ENCODE measurements at places on chromosomes 16 and 17.

GRCh38 chr17:6706996-6707395, 6.2 kb downstream of the SLC13A5 start:
- DNase-seq: no peak

DNA sequence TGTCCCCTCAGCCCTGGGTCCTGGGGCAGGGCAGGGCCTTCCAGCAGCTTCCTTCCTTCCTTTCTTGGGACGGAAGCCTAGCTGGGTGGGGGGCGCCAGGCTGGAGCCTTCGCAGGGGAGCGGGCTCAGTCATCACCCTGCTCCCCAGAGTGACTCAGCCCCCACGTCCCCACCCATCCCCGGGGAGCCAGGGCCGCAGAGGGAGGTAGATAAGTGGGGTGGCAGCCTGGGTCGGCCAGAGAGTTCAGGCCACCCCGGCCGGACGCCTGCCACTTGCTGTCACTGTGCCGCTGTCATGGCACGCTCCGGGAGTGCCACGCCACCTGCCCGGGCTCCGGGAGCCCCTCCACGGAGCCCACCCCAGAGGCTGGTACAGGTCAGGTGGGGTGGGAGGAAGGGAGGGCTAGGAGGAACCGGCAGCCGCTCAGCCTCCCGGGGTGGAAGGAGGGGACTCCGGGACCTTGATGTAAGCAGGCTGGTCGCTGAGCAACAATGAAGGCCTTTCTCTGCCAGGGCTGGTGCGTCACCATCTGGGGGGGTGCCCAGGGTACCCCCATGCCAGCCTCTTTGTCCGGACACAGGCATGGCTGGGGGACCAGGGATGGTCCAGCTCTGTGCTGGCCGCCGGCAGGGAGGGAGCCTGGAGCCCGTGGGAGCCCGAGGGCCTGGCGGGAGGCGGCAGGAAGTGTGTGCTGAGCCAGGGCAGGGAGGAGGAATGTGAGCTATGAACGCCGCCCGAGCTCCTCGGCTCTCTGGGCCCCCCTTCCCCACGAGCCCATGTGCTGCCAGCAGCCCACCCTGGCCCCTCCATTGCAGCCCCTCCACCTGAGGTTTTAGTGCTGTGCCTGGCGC, 6.6 kb downstream of the NHERF2 start:
- no peak for DNase-seq

GRCh38 chr17:17745476-17746455, 64.5 kb downstream of the RAI1 start:
- no peak for DNase-seq

DNA sequence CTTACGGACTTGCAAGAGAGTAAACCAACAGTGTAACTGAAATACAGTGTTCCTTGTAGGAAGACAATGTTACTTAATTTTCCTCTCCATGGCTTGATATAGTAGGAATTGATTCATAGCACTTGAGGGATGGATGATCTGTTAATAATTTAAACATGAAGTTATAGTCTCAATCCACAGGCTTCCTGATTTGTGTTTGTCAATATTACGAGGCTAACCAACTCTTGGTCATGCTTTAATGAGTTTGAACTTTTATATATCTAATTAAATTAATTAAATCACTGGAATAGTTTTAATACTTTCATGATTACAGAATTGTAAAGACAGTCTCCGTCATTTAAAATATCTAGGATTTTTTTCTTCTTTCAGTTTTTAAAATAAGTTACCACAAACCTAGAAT, 112.0 kb upstream of the HAS3 start:
- DNase-seq: no peak

DNA sequence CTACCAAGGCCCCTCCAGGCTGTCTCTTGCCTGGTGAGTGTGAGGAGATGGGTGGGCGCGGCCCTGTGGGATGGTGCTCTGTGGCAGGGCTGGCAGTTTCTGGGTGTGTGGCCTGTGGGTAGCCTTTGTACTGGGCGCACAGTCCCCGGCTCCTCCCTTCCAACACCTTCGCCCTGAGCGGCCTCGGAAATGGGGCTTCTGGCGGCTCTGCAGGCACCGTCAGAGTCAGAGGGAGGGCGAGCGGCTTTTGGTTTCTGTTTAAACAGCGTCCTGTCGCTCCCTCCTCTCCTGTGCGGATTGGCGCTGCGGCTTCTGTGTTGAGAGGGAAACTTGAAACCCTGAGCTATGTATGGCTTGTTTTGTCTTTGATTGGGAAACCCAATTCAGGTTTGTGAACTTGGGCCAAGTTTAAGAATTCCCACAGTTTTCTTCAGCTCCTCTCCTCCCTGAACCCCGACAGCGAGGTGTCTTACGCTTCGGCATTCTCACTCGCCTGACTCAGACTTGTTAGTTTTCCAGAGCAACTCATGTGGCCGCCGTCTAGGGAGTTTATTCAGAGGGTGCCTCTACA, 8.3 kb upstream of the ZNF750 start:
- peak; percentile 38 for DNase-seq

GRCh38 chr16:75620326-75621169, 2.5 kb downstream of the ADAT1 start:
- DNase-seq: no peak

GRCh38 chr17:47212458-47212857, 3.3 kb downstream of the MYL4 start:
- DNase-seq: no peak
